SHP77 treated with DMSO at 0.1 percent for 48 hours (cell line): ENCODE measurements at places on chromosomes 6 and 20.

- DNase-seq: no peak
Measured at GRCh38 chr20:57386762-57387161, 4.4 kb upstream of the RBM38 start.

- DNase-seq: no peak
Measured at GRCh38 chr20:16486532-16486931, 86.7 kb downstream of the KIF16B start.

- DNase-seq: no peak
Measured at GRCh38 chr6:169051371-169051770, 202.3 kb downstream of the THBS2 start.

GRCh38 chr6:44942201-44942600 lies 385.9 kb upstream of the RUNX2 start:
- DNase-seq: no peak

GRCh38 chr6:32982702-32983492 lies 14.5 kb downstream of the BRD2 start:
- DNase-seq: no peak

- DNase-seq: no peak
Measured at GRCh38 chr20:2817341-2817726, 1.2 kb downstream of the TMEM239 start.

- no peak for DNase-seq
Measured at GRCh38 chr6:152941746-152942145, 41.1 kb downstream of the FBXO5 start.

- no peak for DNase-seq
Measured at GRCh38 chr20:31515775-31516107, 1.5 kb downstream of the HM13 start.

DNA sequence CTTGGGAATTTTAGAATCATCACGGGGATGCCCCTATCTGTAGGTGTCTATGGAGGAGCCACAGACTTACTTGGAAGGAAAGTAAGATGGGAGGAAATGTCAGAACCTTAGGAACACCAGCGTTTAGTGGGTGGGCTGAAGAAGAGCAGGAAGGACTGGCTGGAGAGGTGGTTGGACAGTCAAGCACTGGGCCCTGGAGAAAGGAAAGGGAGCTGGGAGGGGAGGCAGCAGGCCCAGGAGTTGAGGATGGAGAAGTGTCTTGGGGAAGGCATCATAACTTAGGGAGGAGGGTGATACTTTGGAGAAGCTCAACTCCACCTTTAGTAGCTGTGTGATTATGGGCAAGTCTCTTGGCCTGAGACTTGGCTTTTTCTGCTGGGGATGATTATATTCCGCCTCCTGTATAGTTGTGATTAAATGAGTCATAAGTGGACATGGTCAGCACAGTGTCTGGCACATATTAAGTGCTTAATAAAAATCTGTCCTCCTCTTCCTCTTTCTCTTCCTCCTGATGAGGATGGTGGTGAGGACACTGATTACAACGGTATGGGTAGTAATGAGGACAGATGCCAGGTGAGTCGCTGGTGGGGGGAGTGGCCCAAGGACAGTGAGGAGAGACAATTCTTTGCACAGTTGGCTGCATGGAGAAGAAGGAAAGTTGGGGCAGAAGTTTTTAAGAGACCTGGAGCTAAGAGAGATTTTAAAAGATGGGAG lies 125.7 kb downstream of the TOX2 start:
- DNase-seq: no peak

DNA sequence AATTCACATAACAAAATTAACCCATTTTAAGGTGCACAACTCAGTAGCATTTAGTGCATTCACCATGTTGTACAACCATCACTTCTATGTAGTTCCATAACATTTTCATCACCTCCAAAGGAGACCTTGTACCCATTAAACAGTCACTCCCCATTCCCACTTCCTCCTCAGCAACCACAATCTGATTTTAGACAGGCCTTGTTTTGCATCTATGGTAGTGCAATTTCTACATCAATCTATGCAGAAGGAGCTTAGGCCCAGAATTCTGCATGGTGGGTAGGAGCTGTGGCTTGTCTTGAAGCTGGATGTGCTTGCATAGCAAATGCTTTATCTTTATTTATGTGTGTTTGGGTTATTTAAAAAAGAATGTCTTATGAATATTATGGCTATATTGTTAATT lies 13.5 kb upstream of the HLA-DQA1 start:
- no peak for DNase-seq

- DNase-seq: peak; percentile 36
Measured at GRCh38 chr20:50645253-50646068, 45.9 kb downstream of the RIPOR3 start.

GRCh38 chr6:93036835-93037234 lies 382.5 kb downstream of the EPHA7 start:
- DNase-seq: no peak

DNA sequence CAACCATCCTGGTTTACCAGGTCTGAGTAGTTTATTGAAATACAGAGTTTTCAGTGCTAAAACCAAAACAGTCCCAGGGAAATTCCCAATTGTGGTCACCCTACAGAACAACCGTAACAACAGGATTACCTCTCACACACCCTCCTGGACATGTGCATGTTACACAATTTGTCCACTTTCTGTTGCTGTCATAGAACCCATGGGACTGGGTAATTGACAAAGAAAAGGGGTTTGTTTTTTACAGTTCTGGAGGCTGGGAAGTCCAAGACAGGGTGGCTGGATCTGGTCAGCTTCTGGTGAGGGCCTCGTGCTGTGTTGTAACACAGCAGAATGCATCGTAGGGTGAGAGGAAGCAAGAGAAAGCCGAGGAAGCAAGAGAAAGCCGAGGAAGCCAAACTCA lies 9.1 kb upstream of the ADA start:
- no peak for DNase-seq

- no peak for DNase-seq
Measured at GRCh38 chr20:39302312-39302711, 340.2 kb downstream of the DHX35 start.

DNA sequence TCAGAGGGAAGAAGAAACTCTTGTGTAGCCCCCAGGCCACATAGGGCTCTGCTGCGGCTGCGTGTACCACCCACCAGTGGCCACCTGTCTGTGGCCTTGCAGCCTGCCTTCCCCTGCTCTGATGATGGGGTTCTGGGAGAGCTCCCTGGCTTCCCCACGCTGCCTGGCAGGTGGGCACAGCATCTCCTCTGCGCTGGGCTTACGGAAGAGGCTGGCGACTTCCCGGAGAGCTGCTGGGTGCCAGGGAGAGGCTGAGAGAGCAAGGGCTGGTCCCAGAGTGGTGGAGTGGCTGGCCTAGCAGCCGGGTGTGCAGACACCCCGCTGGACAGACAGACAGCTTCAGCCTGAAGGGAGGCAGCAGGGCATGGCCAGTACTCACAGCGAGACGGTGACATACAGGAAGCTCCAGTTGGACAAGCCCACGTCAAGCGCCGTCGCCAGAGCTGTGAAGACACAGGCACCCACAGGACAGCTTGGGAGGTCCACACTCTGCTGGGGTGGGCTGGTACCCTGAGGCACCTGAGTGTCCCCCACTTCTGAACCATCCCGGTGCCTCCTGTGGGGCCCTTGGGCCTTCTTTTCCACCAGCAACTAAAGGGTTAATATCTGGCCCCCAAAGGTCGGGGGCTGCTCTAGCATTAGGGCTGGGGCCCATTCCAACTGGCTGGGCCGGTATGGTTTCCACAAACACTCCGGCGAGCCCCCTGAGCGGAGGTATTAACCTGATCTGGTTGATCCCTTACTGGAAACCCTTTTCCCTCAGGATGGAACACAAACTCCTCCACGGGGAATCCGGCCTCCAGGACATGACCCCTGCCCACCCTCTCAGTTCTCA lies 48.1 kb upstream of the CDH22 start:
- no peak for DNase-seq

DNA sequence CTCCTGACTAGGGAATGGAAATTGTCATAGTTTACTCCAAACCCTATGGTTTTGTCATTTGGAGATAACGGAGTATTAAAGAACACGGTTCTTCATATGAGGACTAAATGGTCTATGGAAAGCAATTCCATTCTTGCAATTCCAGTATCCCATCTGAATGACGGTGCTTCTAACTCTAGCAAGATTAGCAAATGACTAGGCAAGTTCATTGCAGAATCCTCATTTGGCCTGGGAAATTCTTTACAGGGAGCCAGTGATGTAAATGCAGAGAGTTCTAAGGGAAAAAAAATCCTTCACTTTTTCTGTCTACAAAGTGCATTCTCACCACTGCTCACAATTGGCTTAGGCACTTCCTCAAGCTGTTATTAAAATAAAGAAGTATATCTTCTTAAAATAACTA lies 111.5 kb downstream of the MOXD1 start:
- no peak for DNase-seq

DNA sequence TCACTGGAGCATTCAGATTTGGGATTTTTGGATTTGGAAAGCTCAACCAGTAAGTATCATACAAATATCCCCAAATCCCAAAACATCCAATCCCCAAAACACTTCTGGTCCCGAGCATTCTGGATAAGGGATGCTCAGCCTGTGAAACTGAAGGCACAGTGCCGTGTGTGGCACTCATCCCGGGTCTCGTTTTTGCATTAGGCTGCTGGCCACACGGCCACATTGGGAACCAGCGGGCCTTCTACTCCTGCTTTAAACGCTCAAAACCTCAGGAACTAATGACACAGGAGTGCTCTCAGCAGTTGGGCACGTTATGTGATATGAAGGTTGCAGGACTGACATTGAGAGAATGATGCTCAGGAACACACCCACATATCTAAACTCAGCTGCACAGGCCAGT lies 35.6 kb downstream of the PSMG4 start:
- DNase-seq: no peak

- peak; percentile 54 for DNase-seq
Measured at GRCh38 chr6:100881707-100882040, 545 bp upstream of the ASCC3 start.

- no peak for DNase-seq
Measured at GRCh38 chr6:6193221-6193745, 127.2 kb downstream of the F13A1 start.

DNA sequence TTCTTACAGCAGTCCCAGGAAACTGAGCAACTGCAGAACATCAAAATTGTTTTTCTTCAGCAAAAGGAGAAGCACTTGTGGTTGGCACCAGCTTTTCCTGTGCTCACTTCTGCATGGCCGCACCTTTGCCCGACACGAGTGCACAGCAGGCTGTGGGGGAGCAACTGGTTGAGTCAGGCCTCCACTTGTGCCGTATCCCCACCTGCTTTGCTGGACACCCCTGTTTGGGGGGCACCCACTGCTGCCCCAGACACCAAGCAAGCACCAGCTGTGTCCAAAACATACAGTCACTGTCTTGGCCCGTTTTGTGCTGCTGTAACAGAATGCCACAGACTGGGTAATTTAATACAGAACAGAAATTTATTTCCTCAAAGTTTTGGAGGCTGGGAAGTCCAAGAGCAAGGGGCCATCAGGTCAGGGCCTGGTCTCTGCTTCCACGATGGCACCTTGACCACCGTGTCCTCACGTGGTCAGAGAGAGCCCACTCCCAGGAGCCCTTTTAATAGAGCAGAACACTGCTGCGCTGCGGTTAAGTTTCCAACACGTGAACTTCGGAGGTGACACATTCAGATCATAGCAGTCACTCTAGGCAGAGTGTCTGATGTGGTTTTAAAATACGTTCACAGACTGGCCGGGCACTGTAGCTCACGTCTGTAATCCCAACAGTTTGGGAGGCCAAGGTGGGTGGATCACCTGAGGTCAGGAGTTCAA lies 8.7 kb upstream of the GMEB2 start:
- DNase-seq: no peak

DNA sequence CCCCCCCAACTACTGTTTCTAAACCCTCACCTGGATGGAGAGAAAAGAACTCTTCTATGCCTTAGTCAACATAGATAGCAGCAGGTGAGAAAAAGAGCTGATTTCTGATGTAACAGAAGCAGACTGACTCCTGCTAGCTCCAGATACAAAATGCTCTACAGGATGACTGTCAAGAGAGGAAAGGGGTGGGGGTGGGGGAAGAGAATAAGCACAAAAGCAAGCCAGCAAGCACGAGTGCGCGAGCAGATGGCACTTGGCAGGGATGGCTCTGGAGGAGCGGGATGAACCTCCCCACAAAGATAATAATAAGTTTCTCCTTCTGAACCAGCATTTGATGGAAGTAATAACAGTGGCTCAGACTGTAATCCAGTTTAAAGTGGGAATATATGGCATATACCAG lies 45.6 kb upstream of the SPDEF start:
- DNase-seq: peak; percentile 50

DNA sequence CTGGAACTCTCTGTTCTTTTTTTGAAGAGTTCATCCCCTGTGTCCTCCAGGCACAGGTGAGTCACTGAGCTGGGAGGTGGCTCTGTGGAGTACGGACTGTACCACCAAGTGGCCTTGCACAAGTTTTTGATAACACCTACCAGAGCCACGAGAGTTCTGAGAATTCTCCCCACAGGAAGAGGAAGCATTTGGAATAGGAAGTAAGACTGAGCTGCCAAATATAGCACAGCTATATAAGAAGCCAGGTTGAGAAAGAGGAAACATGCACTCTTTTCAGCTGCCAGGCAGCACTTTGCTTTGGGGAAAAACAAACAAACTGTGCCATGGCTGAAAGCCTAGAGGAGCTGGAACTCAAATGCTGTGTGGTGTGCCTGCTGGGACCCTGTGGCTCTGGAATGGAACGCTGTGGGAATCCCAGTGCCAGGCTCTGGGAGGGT lies 70.8 kb upstream of the RIPOR2 start:
- no peak for DNase-seq

- no peak for DNase-seq
Measured at GRCh38 chr6:5525209-5525608, 263.9 kb downstream of the FARS2 start.

- no peak for DNase-seq
Measured at GRCh38 chr6:165077876-165078275, 231.5 kb downstream of the C6orf118 start.

- DNase-seq: no peak
Measured at GRCh38 chr6:113397236-113397635, 459.9 kb upstream of the MARCKS start.

GRCh38 chr6:17707371-17707651 lies 586 bp upstream of the NUP153 start:
- no peak for DNase-seq

- no peak for DNase-seq
Measured at GRCh38 chr20:17809362-17810061, 109.7 kb downstream of the BANF2 start.

DNA sequence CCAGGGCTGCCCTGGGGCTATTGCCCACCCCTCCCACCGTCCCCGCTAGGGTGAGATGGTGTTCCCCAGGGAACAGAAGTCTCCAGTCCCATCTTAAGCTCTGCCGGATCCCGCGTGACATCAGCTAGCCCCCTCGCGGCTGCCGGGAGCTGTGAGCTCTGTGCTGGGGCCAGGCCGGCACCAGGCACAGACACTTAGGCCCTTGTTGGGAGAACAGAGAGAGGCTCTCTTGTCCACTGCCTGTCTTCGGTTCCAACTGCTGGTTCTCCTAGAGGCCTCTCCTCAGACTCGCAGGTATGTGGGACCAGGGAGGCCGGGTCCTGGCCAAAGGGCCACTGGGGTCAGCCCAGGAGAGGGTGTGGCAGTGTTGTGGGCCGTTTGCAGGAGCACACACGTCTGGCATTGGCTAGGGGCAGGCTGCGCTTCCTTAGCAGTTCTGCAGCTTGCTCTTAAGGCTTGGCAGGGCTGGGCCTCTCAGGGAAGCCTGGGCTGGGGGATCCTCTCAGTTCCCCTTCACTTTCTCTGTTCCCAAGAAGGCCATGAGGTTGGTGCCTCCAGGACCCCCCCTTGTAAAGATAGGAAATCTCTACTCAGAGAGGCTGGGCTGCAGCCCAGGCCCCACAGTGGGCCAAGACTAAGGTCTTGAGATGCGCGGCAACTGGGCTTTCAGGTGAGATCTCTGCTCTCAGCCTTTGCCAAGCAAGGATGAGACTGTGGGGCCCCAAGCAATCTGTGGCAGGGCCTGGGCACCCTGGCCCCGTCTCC lies 6.3 kb downstream of the SGK2 start:
- DNase-seq: no peak

GRCh38 chr6:153140299-153140698 lies 9.2 kb upstream of the RGS17 start:
- peak; percentile 92 for DNase-seq
